ENCODE measurements at places on chromosomes 2 and 18.

GRCh38 chr2:1659951-1660565 lies 84.3 kb downstream of the PXDN start:
- no peak for DNase-seq

- DNase-seq: no peak
Measured at GRCh38 chr2:197141702-197142473, 168.7 kb downstream of the ANKRD44 start.

DNA sequence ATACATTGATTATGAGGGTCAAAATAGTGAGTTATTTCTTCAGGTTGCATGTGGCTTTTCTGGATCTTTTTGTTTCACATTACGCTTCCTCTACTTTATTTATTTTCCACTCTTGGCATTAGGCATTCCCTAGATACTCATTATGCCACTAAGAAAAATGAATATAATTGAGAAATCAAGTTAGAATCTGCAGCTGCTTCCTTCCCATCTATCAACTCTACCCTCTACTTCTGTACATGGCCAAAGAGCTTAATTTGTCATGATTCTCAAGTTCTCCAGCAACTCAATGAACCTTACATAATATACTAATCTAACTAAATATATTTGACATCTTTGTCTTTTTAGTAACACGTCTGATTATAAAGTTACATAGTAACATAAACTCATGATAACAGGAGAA lies 598.1 kb upstream of the LRRTM4 start:
- no peak for DNase-seq

GRCh38 chr2:118474541-118474920 lies 372.9 kb downstream of the EN1 start:
- no peak for DNase-seq

- no peak for DNase-seq
Measured at GRCh38 chr2:155266109-155266508, 567.6 kb downstream of the KCNJ3 start.
